ENCODE measurements at places on chromosomes 16 and 17.

DNA sequence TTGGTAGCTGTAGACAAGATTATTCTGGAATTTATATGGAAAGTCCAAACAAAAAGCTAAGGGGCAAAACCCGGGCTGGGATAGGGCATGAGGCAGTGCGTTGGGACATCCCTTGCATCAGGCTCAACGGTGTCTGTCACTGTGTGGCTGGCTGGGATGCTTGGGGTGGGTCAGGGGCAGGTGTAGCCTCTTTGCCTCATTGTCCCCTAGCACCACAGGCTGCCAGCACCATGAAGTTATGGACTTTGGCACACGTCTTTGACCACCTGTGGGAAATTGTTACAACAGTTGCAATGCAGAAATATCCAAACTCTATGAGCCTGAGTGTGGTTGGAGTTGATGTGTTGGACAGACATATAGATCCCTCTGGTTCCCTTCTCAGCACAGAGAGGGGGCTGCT lies 32.8 kb upstream of the MARCHF10 start:
- no peak for DNase-seq

DNA sequence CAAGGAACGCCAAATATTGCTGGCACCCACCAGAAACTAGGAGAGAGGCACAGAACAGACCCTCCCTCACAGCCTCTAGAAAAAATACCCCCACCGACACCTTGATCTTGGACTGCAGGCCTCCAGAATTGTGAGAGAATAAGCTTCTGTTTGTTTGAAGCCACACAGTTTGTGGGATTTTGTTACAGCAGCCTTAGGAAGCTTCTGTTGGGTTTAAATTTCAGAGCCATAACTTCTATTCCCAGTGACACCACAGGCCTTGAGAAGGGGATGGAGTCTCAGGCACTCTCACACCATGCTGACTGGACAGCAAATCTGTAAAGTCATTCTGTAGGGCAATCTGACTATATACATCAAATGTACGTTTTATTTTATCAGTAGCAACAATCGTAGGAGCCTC lies 38.6 kb downstream of the RNF112 start:
- DNase-seq = no peak

- no peak for DNase-seq
Measured at GRCh38 chr16:25013751-25014499, 1.2 kb downstream of the ARHGAP17 start.

GRCh38 chr17:30363715-30364202 lies 15.0 kb upstream of the CPD start:
- DNase-seq = peak; percentile 58

GRCh38 chr17:45341533-45342158 lies 24.8 kb upstream of the MAP3K14 start:
- no peak for DNase-seq

GRCh38 chr17:62707425-62707739 lies 79.9 kb downstream of the MRC2 start:
- DNase-seq = no peak

DNA sequence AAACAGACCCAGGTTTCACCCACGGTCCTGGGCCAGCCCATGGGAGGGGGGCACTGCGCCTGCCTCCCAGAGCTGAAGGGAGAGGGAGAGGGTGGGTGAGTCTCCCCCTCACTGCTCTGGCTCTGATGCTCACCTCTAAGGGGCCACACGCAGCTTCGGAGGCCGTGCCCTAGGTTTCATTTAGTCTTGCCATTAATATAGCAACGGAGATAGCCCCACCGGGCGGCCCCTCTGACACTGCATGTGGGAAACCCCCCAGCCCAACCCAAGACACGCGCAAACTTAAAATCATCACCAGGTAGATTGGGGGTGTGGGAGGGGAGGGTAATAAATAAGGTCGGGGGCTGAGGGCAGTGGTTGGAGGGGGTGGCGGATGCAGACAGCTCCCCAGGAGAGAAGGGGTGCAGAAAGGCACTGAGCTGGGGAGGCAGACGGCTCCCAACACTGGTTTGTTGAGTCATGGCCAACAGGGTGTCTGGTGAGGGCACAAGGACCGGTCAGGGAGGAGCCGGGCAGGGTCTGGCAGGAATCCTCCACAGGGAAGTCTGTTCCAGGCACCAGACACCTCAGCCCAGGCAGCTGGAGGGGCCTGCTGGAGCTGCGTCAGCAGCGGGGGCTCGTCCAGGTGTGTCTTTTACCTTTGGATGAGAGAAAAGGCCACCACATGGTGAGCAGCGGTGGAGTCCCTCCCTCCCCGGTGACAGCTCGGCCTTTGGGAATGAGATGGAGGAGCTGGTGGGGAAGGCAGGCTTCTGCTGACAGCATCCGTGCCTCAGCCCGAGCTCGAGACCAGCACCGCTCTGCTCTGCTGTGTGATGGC lies 32.0 kb upstream of the DOC2B start:
- DNase-seq = no peak

DNA sequence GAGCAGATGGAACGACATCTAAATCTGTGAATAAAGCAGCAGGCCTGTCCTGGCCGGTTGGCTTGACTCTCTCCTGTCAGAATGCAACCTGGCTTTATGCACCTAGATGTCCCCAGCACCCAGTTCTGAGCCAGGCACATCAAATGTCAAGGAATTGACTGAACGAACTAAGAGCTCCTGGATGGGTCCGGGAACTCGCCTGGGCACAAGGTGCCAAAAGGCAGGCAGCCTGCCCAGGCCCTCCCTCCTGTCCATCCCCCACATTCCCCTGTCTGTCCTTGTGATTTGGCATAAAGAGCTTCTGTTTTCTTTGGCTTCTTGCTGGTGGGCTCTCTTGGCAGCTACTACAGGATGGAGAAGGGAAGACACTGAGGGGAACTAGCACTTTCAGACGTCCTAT lies 4.1 kb upstream of the RSAD1 start:
- no peak for DNase-seq

DNA sequence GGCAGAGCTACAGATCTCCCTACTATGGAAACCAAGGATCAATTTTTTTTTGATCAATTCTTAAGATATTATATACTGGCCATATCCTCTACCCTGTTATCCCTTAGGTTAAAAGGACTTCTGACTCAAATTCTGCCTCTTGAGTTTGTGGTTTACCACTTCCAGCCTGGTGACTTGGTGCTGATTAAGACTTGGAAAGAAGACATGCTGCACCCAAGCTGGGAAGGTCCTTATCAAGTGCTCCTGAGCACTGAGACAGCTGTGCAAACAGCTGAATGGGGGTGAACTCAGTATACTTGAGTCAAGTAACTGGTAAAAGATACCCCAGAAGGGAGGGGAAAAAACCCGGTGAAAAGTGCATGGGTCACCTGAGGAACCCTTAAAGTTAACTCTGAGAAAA lies 20.5 kb upstream of the SPACA3 start:
- DNase-seq = no peak

DNA sequence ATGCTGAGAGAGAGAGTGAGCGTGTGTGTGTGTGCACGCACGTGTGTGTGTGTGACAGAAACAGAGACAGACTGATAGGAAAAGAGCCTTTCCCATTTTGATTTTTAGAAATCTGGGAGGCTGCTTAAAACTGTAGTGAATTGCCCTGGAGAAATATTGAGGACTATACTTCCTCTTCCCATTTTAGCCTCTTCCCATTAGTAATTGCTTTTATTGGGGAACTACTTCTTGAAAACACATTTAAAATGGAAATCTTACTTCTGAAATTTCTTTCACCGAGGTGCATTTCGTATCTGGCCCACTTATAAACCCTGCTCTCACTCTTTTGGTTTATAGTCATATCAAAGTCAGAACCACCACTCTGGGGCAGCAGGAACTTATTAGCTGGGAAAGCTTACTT lies 47.1 kb downstream of the NUP93 start:
- no peak for DNase-seq

DNA sequence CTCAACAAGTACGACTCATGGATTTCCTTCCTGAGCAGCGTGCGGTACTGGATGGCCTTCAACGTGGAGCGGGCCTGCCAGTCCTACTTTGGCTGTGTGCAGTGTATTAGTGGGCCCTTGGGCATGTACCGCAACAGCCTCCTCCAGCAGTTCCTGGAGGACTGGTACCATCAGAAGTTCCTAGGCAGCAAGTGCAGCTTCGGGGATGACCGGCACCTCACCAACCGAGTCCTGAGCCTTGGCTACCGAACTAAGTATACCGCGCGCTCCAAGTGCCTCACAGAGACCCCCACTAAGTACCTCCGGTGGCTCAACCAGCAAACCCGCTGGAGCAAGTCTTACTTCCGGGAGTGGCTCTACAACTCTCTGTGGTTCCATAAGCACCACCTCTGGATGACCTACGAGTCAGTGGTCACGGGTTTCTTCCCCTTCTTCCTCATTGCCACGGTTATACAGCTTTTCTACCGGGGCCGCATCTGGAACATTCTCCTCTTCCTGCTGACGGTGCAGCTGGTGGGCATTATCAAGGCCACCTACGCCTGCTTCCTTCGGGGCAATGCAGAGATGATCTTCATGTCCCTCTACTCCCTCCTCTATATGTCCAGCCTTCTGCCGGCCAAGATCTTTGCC lies 9.0 kb downstream of the HAS3 start:
- no peak for DNase-seq

GRCh38 chr17:27469256-27469655 lies 13.0 kb downstream of the KSR1 start:
- no peak for DNase-seq

GRCh38 chr17:34653511-34653910 lies 74.1 kb downstream of the TMEM132E start:
- no peak for DNase-seq

DNA sequence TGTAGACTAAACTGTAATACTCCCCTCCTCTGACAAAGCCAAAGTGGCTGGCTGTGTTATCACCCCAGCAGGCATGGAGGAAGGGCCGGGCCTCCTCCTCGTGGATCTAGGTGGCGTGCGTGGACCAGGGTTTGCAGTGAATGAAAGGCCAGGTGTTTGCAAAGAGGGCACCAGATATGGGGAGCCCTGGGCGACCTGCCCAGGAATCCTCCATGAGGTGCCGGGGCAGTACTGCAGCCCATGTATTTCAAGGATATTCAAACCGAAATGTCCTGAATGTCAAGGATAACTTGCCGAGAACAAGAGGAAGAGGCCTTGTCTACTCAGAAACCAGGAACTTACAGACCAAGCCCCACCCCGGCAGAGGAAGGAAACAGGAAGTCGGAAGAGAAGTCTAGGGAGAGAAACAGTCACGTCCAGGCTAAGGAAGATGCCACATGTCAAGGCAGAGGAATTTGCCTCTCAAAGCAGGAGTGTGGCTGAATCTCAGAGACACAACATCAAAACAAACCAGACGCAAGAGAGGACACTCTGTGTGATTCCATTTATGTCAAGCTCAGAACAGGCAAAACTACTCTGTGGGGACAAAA lies 13.7 kb upstream of the OSGIN1 start:
- no peak for DNase-seq

DNA sequence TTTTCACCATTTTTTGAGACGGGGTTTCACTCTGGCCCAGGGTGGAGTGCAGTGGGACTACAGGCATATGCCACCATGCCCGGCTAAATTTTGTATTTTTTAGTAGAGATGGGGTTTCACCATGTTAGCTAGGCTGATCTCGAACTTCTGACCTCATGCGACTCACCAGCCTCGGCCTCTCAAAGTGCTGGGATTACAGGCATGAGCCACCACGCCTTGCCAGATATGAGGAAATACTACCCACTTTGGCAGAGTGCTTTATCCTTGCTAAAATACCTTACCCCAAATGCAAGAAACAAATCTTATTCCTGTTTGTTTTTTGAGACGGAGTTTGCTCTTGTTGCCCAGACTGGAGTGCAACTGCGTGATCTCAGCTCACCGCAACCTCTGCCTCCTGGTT lies 62.9 kb upstream of the MGAT5B start:
- DNase-seq = no peak

- DNase-seq = no peak
Measured at GRCh38 chr16:56353054-56353921, 72.1 kb downstream of the AMFR start.

DNA sequence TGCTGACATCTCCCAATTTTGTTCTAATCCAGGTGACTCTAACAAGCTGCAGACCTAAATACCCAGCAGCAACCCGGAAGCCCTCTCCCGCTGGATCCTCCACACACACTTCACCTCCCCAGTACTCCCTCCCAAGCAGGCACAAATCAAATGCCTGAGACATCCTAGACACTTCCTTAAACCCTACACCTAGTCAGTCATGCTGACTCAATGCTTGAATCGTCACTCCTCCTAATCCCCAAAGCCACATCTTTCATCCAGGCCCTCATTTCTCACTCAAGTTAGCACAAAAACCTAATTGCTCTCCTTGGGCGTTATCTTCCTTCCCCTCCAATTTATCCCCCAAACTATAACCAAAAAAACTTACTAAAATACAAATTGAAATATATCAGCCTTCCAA lies 32.7 kb downstream of the CMC2 start:
- DNase-seq = no peak

GRCh38 chr17:45719335-45720071 lies 64.6 kb upstream of the CRHR1 start:
- no peak for DNase-seq

GRCh38 chr16:4200000-4200780 lies 41.7 kb downstream of the SRL start:
- no peak for DNase-seq

- DNase-seq = no peak
Measured at GRCh38 chr17:76844846-76845245, 23.4 kb upstream of the MGAT5B start.

- no peak for DNase-seq
Measured at GRCh38 chr16:56246051-56246817, 54.9 kb downstream of the GNAO1 start.

GRCh38 chr16:6335072-6335471 lies 997.6 kb upstream of the RBFOX1 start:
- no peak for DNase-seq

- no peak for DNase-seq
Measured at GRCh38 chr16:89749637-89750036, 28.3 kb downstream of the ZNF276 start.

DNA sequence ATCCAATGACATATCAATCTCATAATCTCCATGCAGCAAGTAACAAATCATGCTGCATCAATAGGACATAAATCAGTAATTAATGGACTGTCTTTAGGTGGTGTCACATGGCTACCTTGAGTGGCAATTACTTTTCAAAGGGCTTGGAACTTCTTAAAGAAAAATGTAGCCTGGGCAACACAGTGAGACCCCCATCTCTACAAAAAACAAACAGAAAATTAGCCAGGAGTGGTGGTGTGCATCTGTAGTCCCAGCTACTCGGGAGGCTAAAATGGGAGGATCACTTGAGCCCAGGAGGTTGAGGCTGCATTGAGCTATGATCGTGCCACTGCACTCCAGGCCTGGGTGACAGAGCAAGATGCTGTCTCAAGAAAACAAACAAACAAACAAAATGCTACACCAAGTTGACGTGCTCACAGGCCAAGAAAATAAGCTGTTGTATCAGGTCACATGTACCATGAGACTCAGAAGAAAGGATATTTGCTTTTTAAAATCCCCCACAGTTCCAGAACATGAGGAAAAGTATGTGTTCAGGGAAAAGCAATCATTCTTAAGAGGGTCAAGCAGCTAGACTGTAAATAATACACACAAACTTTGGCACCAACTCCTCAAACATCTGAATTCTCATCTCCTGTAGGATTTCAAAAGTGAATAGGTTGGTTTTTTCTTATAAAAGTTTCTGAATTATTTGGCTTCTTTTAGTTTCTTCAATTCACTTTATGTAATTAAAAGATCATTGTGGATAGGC lies 23.8 kb upstream of the ERN1 start:
- no peak for DNase-seq

All from stimulated activated CD4-positive, alpha-beta T cell treated with anti-CD3 and anti-CD28 coated beads, Interleukin-4, amount 100 ng/mL, for 4 hours (primary cell).